ENCODE measurements at places on chromosomes 5 and 9.

- DNase-seq = no peak
These were observed 6.2 kb upstream of the CD180 start for GRCh38 chr5:67202828-67203227.

DNA sequence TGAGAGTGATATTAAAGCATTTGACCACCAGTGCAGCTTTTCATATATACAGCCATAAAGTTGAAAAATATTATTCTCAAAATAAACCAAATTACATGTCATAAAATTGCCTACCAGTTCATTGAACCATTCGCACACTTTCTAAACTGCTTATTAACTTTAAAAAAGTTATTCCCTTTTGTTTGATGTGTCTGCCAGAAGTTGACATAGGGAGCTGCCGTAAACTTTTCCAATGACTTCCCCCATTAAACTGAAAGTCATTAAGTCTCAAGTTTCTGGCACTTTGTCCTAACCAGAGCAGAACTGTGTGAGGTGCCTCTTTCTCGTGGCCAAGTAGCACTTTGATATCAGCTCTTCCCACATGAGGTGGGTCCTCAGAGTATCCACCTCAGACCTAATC is 582.0 kb upstream of the DMAC1 start:
- no peak for DNase-seq

DNA sequence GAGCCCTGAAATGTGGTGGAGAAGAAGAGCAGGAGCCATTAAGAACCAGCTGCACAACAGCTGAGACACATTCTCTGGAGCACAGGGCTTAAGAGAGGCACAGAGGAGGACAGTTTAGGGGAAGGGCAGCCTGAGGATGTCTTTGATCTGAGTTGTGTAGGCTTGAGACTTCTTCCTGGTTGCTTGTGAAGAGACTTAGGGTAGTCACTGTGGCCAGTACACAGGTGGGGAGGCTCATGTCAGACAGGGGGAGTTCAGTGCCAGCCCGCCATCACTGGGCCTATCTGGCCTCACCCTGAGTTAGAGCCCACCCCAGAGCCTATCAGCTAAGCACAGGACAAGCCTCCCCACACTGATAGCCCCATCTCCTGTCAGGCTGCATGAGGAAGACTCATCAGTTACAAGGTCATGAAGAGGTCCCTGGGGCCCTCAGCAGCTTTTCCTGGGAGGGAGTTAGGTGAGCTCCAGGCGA is 19.8 kb downstream of the SLC22A4 start:
- DNase-seq = no peak

DNA sequence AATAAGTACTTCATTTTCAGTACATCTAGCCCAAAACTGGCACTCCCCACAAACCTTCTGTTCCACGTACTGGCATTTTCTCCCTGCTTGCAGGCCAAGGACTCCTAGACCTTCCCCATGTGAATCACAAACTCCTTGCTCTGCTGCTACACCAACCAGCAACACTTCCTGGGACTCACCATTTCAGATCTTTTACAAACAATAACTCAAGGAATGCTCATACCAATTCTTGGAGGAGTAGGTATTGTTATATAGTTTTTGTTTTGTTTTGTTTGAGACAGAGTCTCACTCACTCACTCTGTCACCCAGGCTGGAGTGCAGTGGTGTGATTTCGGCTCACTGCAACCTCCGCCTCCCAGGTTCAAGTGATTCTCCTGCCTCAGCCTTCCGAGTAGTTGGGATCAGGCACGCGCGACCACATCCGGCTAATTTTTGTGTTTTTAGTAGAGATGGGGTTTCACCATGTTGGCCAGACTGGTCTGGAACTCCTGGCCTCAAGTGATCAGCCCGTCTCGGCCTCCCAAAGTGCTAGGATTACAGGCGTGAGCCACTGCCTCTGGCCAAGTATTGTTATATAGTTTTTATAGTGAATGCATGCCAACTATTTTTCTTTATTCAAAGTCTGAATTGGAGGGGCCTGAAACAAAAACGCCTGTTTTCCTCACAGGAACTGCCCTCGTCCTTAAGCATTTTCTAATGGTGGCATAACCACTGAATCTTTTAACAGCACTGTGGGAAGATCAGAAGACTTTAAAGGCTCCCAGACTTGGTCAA is 210.8 kb downstream of the TSSK1B start:
- DNase-seq = no peak

- no peak for DNase-seq
These were observed 150.7 kb downstream of the ICE1 start for GRCh38 chr5:5572976-5573797.

DNA sequence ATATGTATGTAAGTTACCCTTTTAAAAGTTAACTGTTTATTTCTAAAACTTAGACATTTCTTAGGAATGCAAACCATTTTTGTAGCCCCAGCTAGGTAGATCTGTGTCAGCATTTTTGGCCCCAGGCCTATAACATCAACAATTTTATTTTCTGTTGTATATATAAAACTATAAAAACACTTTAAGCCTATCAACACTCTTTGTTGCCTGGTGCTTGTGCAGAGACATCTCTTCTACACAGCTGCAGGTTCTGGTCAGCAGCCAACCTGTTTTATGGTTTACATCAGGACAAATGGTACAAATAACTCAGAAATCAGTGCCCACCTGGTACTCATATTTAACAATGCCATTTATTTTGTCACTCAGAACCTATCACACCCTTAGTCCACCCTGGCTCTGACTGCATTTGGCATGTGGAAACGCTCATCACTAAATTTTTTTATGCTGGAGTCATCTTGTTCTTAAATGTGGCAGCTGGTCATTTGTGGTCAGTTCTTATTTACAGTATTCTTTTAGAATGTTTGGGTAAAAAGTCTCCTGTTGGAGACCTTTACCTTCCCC is 173.4 kb downstream of the DNAH5 start:
- DNase-seq = no peak

GRCh38 chr9:125258832-125259534 is 2.6 kb upstream of the GAPVD1 start:
- peak; percentile 81 for DNase-seq

DNA sequence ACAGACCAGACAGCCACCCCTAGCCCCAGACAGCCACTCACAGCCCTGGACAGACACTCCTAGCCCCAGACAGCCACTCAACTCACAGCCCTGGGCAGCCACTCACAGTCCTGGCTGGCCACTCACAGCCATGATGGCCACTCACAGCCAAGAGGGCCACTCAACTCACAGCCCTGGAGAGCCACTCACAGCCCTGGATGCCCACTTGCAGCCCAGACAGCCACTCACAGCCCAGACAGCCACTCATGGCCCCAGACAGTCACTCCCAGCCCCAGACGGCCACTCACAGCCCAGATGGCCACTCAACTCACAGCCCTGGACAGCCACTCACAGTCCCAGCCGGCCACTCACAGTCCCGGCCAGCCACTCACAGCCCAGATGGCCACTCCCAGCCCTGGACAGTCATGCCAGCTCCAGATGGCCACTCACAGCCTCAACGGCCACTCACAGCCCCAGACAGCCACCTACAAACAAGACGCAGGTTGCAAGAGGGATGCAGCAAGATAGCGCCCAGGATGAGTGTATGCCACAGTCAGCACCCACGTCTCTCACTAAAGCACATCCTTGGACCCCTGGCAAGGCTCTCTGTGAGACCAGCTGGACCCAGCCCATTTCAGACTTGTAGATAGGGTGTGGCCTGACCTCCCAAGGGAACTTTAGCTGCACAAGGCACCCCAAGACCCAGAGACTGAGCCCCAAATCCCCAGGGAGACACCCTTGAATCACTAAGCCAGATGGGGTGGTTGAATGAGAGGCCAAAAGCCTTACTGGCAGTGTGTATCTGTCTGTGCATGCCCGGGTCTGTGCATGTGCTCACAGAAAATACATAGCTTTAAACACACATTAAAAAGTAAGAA is 22.4 kb downstream of the ZDHHC11B start:
- no peak for DNase-seq

- no peak for DNase-seq
These were observed 59.8 kb downstream of the FOXD1 start for GRCh38 chr5:73388740-73389139.

- DNase-seq = peak; percentile 89
These were observed 281.3 kb downstream of the ARHGAP26 start for GRCh38 chr5:143051244-143052058.

GRCh38 chr9:5184776-5185175 is 663 bp downstream of the INSL6 start:
- no peak for DNase-seq

DNA sequence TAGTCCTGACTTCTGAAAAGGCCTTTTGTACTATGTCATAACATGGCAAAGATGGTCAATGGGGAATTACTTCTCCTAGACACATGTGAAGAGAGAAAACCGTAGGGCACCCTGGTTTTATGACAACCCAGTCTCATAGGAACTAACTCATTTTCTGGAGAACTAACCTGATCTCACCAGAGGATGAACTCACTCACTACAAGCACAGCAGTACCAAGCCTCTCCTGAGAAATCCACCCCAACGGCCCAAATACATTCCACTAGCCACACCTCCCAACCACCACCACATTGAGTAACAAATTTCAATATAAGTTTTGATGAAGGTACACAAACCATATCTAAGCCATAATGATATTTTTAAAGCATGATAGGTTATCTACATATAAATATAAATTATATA is 909.3 kb upstream of the CDH10 start:
- no peak for DNase-seq

DNA sequence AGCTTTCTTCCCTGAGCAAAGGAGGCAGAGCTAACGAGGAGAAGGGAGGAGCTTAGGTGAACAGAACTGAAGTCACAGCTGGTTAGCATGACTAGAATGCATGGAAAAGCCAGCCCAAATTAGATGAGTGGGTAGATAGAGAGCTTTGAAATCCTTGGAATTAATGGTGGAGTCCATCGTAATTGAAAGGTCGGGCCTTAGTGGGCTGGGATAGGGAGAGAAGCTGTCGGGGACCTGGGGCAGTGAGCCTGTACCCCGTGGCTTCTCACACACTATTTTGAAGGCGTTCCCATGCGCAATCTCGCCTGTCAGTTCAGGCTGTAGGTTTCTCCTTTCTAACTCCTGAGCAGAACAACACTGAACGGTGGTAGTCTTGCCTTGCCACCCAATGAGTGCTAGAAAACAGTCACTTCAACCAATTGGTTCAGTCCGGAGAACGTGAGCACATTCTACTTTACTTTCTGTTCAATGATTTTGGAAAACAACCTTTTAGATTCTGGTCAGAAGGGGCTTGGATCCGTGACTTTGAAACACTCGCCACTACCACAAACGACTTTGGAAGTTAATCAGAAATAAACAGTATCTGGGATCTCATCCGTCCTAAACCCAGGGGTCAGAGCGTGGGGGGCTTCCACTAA is 655 bp upstream of the RAI14 start:
- peak; percentile 69 for DNase-seq

- no peak for DNase-seq
These were observed 147.5 kb upstream of the ALDH1B1 start for GRCh38 chr9:38244971-38245370.

All from OCI-M1 (cell line).